ENCODE measurements at places on chromosomes 3 and 15. TPM values are rescaled to one million over a fixed set of nuclear protein-coding genes. Genes with fewer than 3 reads are reported as not detected.

CCRL2 gene
- 1.6 TPM for total RNA-seq

RPSA gene
- total RNA-seq, result 2,053 TPM

ZBTB47 gene
- 0.44 TPM for total RNA-seq

BFSP2 gene
- total RNA-seq, result not detected

ZNF662 gene
- total RNA-seq, result 0.21 TPM

RFX7 gene
- 37.7 TPM for total RNA-seq

MGLL gene
- total RNA-seq, result 6.6 TPM

ITIH4 gene
- 3.6 TPM for total RNA-seq

SPINK8 gene
- total RNA-seq, result not detected

ARNT2 gene
- total RNA-seq, result not detected

DUOX1 gene
- total RNA-seq, result 0.37 TPM

ZNF280D gene
- total RNA-seq, result 26.0 TPM

LYZL4 gene
- total RNA-seq, result not detected

CCNL1 gene
- 167 TPM for total RNA-seq

TMEM89 gene
- total RNA-seq, result 0.80 TPM

CHRM5 gene
- total RNA-seq, result not detected

SQOR gene
- total RNA-seq, result 111 TPM

LCMT2 gene
- total RNA-seq, result 15.7 TPM

FSD2 gene
- total RNA-seq, result not detected

CCDC13 gene
- not detected for total RNA-seq

GOLGA8J gene
- total RNA-seq, result not detected

SAMMSON gene
- total RNA-seq, result not detected

RPL39L gene
- 11.0 TPM for total RNA-seq

SSUH2 gene
- 0.18 TPM for total RNA-seq

DTWD1 gene
- total RNA-seq, result 22.0 TPM

CATSPER2 gene
- 9.8 TPM for total RNA-seq

KLHL40 gene
- total RNA-seq, result not detected

IL5RA gene
- total RNA-seq, result 0.18 TPM

GALNT15 gene
- not detected for total RNA-seq

SGO1 gene
- 20.8 TPM for total RNA-seq

CSPG4 gene
- not detected for total RNA-seq

PTPN23 gene
- total RNA-seq, result 35.7 TPM

BOC gene
- total RNA-seq, result 4.2 TPM

ITIH1 gene
- total RNA-seq, result not detected

ABI3BP gene
- total RNA-seq, result 0.37 TPM

SERPINI2 gene
- total RNA-seq, result not detected

LIPH gene
- not detected for total RNA-seq

Measured in activated T-helper 2 cell treated with anti-CD3 and anti-CD28 coated beads, Interferon-gamma antibody, Interleukin-2, Interleukin-4, amounts not matched to agents 10 μg/mL and 5 μg/mL and 100 μg/mL, durations not matched to agents 14 hours and 24 hours and 36 hours (primary cell).